Thoracic aorta (tissue), 2 donors: ENCODE measurements at places on chromosomes 16 and 17. TPM values are rescaled to one million over a fixed set of nuclear protein-coding genes. Genes with fewer than 3 reads are reported as not detected.

- no peaks in the 10 kb centered on the region for H3K27me3 ChIP-seq
- H3K4me1 ChIP-seq, result no peaks in the 10 kb centered on the region
- no peak for DNase-seq
- no peak overlapping the region for H3K27ac ChIP-seq
- no peak overlapping the region for H3K4me3 ChIP-seq
These were observed 89.0 kb downstream of the SYCE1L start for GRCh38 chr16:77288222-77288621.

GRCh38 chr16:56515665-56516064 lies 4.2 kb downstream of the BBS2 start:
- no peak overlapping the region for H3K4me3 ChIP-seq
- no peaks in the 10 kb centered on the region for H3K36me3 ChIP-seq
- H3K4me1 ChIP-seq, result peaks cover 55% of the 10 kb centered on the region

DNA sequence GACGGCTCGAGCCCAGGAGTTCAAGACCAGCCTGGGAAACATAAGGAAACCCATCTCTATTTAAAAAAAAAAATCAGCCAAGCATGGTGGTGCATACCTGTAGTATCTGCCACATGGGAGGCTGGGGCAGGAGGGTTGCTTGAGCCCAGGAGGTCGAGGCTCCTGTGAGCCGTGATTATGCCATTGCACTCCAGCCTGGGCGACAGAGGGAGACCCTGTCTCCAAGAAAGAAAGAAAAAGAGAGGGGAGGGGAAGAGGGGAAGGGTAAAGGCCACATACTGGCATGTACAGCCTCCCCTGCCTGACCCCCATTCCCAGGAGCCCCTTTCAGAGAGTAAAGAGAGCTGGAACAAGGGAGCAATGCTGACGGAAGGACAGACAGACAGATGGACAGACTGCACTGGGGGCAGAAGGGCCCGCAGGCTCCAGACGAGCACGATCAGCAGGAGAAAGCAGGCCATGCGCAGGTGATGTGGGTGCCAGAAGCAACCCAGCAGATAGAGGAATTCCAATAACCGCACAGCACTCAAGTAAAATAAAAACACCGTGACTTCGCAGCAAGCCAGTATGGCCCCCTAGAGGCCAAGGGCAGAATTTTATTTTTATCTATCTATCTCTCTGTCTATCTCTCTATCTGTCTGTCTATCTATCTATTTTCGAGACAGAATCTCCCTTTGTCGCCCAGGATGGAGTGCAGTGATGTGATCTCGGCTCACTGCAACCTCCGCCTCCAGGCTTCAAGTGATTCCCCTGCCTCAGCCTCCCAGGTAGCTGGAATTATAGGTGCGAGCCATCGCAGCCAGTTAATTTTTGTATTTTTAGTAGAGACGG lies 27.1 kb upstream of the SNN start:
- no peak for DNase-seq
- peaks cover 7% of the 10 kb centered on the region for H3K4me1 ChIP-seq
- H3K36me3 ChIP-seq, result no peaks in the 10 kb centered on the region
- peak overlapping the region; percentile 37 for H3K4me3 ChIP-seq
- no peaks in the 10 kb centered on the region for H3K27me3 ChIP-seq

- no peaks in the 10 kb centered on the region for H3K27me3 ChIP-seq
- H3K4me3 ChIP-seq, result no peak overlapping the region
- H3K36me3 ChIP-seq, result no peaks in the 10 kb centered on the region
These were observed 82.0 kb downstream of the GPRC5B start for GRCh38 chr16:19802612-19803011.

- H3K27ac ChIP-seq, result no peak overlapping the region
- H3K36me3 ChIP-seq, result no peaks in the 10 kb centered on the region
- H3K4me3 ChIP-seq, result no peak overlapping the region
- DNase-seq, result peak; percentile 53
- peaks cover 13% of the 10 kb centered on the region for H3K4me1 ChIP-seq
These were observed 402.1 kb downstream of the SEC14L1 start for GRCh38 chr17:77542551-77543490.

DNA sequence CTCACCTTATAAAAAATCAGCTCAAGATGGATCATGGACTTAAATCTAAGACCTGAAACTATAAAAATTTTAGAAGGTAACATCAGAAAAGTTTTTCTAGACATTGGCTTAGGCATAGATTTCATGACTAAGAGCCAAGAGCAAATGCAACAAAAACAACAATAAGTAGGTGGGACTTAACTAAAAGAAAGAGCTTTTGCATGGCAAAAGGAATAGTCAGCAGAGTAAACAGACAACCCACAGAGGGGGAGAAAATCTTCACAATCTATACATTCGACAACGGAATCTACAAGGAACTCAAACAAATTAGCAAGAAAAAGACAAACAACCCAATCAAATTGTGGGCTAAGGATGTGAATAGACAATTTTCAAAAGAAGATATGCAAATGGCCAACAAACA lies 368.4 kb upstream of the KIF2B start:
- no peak overlapping the region for H3K27ac ChIP-seq
- H3K36me3 ChIP-seq, result no peaks in the 10 kb centered on the region
- H3K4me3 ChIP-seq, result no peak overlapping the region
- no peak for DNase-seq
- H3K27me3 ChIP-seq, result no peaks in the 10 kb centered on the region

- no peaks in the 10 kb centered on the region for H3K4me1 ChIP-seq
- H3K27me3 ChIP-seq, result no peaks in the 10 kb centered on the region
- H3K36me3 ChIP-seq, result no peaks in the 10 kb centered on the region
- H3K27ac ChIP-seq, result peak overlapping the region; percentile 90
These were observed 229.6 kb downstream of the MRTFB start for GRCh38 chr16:14300705-14301168.

DNA sequence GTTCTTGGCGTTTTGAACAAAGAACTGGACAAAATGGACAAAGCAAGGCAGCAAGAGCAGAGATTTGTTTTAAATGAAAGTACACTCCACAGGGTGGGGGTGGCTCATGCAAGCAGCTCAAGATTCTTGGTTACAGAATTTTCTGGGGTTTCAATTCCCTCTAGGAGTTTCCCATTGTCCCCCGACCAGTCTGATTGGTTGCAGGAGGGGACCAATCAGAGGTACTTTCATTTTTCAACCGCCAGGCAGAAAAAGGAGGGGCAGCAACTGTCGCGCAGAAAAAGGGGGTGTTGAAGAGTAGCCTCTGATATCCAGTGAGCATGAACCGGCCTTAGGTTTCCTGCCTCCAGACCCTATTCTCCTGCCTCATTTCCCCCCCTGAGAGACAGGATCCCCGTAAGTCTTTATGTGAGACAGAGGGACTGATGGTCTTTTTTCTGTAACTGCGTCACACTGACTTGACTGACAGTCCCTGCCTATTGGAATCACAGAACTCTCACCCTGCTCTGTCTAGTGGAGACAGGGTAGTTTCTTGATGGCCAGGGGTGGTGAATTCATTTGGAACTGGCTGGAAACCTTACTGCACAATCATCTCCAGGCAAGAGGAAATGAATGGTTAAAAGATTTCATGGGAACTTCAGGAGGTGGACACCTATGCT lies 59.4 kb upstream of the ALOX12 start:
- DNase-seq, result no peak
- no peaks in the 10 kb centered on the region for H3K4me1 ChIP-seq
- no peaks in the 10 kb centered on the region for H3K36me3 ChIP-seq
- H3K4me3 ChIP-seq, result peak overlapping the region; percentile 69
- H3K27me3 ChIP-seq, result no peaks in the 10 kb centered on the region
- H3K27ac ChIP-seq, result no peak overlapping the region

DNA sequence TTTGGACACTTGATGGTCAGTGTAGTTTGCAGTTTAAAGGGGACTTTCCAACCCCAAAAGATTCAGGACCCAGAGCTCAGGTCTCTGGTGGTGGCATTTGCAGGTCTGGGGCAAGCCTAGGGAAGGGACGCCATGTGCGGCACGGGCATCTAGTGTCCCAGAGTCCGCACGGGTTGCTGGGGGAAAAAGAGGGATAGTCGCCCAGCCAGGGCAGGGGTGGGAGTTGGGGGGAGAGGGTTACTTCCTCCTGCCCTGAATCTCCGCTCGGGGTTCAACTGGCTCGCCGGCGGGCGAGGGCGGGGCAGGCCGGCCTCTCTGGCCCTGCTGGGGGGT lies 239 bp upstream of the CA7 start:
- H3K27me3 ChIP-seq, result peaks cover 4% of the 10 kb centered on the region
- peak overlapping the region; percentile 67 for H3K4me3 ChIP-seq
- H3K4me1 ChIP-seq, result peaks cover 22% of the 10 kb centered on the region
- no peak overlapping the region for H3K27ac ChIP-seq

DNA sequence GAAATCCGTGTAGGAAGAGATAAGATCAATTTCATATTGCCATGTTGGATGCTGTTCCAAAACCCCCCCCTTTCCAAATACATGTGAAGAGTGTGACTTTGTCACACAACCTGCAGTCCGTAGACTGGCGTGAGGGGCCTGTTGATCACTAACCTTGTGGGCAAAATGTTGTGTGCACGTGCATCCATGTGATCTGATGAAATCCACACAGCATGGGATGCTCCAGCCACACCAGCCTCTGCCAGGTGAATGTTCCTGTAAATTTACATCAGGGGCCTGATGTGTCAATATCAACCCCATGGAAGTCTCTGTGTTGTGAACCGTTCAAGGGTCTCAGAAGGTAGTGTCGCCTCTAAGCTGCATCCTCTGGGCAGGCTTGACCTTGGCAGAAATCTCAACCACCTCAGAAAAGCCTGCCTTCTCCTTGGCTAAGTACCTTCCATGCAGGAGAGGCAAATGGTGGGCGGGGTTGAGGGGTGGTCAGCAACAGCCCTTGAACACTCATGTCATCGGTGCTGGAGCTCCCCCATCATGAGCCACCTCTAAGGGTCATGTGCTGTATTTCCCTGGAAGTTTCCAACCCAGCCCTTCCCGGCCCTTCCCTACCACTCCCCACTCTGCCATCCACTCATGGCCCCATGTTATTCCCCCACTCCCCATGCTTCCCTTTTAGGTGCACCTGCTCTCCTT lies 78.2 kb upstream of the DNAH17 start:
- H3K27ac ChIP-seq, result no peak overlapping the region
- no peak overlapping the region for H3K4me3 ChIP-seq
- peaks cover 7% of the 10 kb centered on the region for H3K4me1 ChIP-seq
- no peaks in the 10 kb centered on the region for H3K27me3 ChIP-seq

Gene CD300C
- 2.5 TPM for total RNA-seq

Gene HOXB9
- total RNA-seq, result not detected

Gene RPL19
- 1,315 TPM for total RNA-seq

Gene RNU2-1
- total RNA-seq, result not detected

Gene PTX4
- total RNA-seq, result 0.78 TPM

Gene KRT20
- not detected for total RNA-seq
